ENCODE measurements at places on chromosomes 12 and 14.

GRCh38 chr14:89373185-89373584 is 43.8 kb downstream of the FOXN3 start:
- no peak for DNase-seq

DNA sequence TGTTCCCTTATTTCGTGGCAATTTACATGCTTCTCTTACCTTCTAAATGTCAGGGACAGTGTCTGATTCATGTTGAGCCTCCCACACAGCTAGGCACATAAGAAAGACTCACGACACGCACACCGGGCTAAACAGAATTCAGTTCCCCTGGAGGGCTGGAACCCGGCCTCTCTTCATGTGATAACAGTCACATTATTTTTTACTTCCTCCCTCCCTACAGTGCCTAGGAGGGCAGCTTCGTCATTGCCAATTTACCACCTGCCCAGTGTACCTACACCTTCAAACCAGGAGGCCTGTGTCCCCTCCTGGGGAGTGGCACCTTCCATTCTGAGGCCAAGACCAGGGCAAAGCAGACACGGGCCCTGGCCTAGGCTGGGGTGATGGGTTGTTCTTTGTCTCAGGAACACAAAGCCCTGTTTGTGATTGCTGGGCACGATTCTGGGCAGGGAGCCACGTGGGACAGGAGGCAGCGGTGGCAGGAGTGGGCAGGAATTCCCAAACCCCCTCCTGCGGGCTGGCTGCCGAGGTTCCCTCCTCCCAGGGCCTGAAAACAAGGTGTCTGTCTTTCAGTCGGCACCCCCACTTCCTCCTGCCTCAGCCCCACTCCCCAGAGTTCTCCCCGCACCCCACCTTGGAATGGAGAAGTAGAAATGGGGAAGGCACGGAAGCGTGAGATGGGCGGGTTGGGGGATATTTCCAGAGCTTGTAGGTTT is 6.8 kb upstream of the RASAL1 start:
- DNase-seq, result no peak

GRCh38 chr12:91947459-91947858 is 198.2 kb downstream of the BTG1 start:
- no peak for DNase-seq

- no peak for DNase-seq
Observed at GRCh38 chr12:100414739-100415138, 57.9 kb downstream of the SLC17A8 start.

- no peak for DNase-seq
Observed at GRCh38 chr14:60184905-60185555, 19.8 kb upstream of the DHRS7 start.

GRCh38 chr12:106919910-106920544 is 35.7 kb upstream of the TMEM263 start:
- no peak for DNase-seq

GRCh38 chr14:31941487-31941886 is 135.6 kb upstream of the ARHGAP5 start:
- no peak for DNase-seq

- DNase-seq, result no peak
Observed at GRCh38 chr12:5973461-5974115, 28.5 kb upstream of the ANO2 start.

DNA sequence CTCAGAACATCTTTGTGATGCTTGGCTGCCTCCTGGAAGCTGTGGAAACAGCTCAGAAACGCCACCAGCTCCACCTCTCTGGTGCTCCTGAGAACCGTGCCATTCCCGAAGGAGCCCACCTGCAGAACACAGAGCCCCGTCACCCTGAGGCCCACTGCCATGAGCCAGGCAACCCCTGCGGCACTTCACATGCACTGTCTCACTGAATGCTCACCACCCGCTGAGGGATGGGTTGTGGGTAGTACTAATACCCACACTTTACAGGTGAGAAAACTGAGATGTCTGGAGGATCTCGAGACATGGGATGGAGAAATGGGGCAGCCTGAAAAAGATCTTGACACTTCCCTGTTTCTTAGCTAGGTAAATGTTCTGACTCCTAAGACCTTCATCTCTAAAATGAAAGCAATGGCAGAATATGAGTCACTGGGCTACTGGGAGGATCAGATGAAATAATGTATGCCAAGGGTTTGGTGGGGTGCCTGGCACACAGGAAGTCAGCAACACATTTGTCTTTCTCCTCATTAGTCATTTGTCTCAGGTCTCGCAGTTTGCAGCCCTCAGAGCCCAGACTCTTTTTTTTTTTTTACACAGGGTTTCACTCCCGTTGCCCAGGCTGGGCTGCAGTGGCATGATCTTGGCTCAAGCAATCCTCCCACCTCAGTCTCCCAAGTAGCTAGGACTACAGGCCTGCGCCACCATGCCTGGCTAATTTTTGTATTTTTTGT is 5.3 kb downstream of the OASL start:
- DNase-seq, result peak; percentile 34

DNA sequence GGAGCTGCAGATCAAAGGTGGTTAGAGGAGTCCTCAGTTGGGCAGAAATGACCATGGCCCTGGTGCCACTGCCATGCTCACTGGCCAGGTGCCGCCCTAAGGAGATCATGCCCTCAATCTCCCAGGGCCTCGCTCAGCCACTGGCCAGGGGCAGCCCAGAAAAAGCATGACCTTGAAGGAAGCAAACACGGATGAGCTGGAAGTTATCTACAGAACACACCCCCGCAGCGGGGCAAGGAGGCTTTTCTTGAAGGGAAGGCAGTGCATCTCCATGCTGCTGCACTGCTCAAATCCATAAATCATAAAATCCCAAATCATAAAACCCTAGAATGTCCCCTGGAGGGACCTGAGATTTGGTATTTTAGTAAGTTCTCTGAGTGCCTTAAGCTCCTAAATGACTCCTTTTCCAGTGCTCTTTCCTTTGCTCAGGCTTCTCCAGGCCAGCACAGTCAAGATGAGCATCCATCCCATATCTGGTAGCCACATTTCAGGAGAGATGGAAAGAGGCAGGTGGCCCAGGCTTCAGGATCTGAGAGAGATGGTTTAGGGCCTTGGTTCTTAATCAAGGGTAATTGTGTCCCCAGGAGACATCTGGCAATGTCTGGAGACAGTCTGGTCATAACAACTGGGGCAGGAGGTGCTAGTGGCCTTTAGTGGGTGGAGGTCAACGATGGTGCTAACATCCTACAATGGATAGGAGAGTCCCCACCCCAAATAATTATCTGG is 217.3 kb downstream of the RBM19 start:
- no peak for DNase-seq

DNA sequence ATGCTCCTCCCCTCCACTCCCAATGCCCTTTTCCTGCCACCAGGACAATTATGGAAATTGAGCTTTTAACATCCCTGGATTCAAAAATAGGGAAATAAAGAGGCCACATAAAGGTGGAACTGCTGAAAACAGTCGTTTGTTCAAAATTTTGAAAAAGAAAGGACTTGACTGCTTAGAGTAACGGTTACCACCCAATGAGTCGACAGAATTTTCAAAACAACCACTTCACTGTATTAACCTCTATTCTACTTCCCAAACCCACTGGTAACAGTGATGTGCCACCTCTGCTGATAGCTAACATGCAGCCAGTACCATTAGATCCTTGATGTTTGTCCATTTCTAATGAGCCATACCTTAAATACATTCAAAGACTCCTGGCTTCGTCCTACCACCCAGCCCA is 4.9 kb downstream of the ST8SIA1 start:
- DNase-seq, result no peak

- DNase-seq, result no peak
Observed at GRCh38 chr12:29066011-29066588, 83.0 kb upstream of the FAR2 start.

GRCh38 chr14:89041257-89041582 is 216.8 kb downstream of the TTC8 start:
- DNase-seq, result no peak

GRCh38 chr12:105459760-105460330 is 129.4 kb downstream of the C12orf75 start:
- DNase-seq, result no peak

DNA sequence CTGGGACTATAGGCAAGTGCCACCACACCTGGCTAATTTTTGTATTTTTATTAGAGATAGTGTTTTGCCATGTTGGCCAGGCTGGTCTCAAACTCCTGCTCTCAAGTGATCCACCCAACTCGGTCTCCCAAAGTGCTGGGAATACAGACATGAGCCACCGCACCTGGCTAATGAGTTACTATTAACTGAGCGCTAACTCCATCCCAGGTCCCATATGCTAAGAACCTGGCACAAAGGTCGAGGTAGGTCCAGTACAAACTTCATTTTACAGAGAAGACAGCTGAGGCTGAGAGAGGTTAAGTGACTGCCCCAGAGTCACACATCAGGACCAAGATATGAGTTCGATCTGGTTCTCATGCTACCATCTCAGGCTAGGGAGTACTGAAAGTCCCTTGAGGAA is 4.5 kb upstream of the PLA2G1B start:
- DNase-seq, result no peak

- DNase-seq, result no peak
Observed at GRCh38 chr14:61111209-61111665, 130.2 kb downstream of the SLC38A6 start.

- DNase-seq, result no peak
Observed at GRCh38 chr14:100100032-100100703, 34.9 kb downstream of the EVL start.

DNA sequence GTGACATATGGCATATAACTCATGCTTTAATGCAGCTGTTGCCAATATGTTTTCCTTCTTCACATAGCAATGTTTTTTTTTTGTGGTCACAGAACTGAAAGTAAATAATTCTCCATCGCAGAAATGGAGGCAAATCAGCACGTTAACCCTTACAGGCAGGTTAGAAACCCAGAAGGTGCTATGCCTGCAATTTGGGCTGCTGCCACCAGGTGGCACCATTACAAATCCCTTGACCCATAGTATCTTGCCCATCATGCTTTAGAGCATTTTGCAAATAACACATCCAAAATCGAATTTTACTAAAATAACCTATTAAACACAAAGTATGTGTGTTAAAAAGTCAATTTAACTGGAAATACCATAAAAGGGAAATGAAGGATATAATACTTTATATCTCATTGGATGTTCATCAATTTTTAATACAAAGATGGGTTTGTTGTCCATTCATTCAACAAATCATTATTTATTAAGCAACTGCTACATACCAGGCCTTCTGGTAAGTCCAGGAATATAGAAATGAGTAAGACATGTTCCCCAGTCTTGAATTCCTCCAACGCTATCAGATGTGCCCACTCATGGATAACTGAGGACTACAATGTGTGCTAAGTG is 340.1 kb downstream of the GLT1D1 start:
- no peak for DNase-seq

GRCh38 chr12:124754491-124754890 is 109.2 kb downstream of the SCARB1 start:
- DNase-seq, result no peak

GRCh38 chr12:94649349-94650142 is 811 bp downstream of the TMCC3 start:
- peak; percentile 29 for DNase-seq

GRCh38 chr14:100105357-100106169 is 40.3 kb downstream of the EVL start:
- DNase-seq, result peak; percentile 23

- DNase-seq, result no peak
Observed at GRCh38 chr14:77369285-77369684, 7.6 kb downstream of the TMED8 start.

DNA sequence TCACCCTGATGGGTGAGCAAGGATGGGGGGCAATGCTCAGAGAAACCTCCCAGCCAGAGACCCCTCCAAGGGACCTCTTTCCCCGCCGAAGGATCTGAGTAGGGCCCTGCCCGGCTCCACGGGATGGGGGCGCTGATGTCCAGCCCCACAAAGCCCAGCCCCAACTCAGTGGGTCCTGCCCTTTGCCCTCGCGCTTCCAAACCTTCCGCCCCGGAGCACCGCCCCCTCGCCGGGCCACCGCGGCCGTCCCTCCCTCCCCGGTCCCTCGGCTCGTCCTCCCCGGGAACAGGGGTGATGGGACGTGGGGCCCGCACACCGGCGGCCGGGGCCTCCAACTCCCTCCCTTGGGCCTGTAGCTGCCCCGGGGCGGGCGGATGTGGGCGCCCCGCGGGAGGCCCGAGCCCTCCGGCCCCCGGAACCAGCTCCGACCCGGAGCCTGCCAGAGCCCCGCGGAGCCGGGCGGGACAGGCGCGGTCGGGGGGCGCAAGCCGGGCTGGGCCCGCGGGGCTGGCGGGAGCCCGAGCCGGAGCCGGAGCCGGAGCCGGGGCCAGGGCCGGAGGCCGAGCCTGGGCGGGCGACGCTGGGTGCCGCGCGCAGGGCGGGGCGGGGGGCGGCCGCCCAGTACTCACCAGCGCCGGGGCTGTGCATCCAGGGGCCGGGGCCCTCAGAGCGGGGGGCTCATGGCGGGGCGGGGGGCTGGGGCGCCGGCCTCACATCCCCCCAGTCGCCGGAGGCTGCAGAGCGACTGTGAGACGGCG is 386 bp downstream of the HDAC7 start:
- DNase-seq, result peak; percentile 32

- DNase-seq, result peak; percentile 65
Observed at GRCh38 chr12:9331218-9331626, 123.0 kb upstream of the PZP start.

- no peak for DNase-seq
Observed at GRCh38 chr14:86501611-86502010, 971.7 kb downstream of the FLRT2 start.

DNA sequence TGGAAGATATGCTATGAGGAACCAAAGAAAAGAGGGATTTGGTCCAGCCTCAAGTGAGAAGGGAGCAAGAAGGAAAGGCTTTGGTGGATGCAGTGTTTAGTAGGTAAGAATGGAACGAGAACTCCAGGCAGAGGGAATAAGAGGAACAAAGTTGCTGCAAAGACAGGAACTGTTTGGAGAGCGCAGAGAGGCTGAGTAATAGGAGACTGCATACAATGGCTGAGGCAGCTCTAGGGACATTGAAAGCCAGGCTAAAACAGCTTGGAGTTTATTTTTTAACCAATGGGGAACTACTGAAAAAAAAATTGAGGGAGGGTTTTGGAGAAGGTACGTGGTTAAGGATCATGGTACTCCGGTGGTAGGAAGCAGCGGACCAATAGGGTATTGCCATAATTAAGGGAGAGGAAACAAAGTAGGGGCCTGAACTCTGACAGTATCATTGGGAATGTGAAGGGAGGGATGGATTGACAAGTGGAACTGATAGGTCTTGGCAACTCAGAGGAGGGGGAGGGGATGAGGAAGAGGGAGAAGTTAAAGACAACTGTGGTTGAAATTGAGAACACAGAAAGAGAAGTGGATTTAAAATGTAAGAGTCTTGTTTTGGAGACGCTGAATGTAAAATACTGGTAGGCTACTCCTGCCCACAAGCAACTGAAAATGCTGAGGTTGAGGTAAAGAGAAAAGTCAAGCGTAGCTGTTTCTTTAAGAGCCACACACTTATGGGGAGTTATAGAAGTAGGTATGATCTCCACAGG is 4.8 kb downstream of the ASCL4 start:
- DNase-seq, result no peak

DNA sequence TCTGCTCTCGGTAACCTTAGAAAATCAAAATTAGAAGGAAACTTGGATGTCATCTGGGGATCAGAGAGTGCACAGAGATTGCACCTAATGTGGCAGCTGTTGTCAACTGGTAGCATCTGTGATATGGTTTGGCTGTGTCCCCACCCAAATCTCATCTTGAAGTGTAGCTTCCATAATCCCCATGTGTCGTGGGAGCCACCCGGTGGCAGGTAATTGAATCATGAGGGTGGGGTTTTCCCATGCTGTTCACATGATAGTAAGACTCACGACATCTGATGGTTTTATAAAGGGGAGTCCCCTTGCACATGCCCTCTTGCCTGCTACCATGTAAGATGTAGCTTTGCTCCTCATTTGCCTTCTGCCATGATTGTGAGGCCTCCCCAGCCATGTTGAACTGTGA is 127.7 kb upstream of the SRRM4 start:
- no peak for DNase-seq

GRCh38 chr14:61430066-61430757 is 108.8 kb downstream of the PRKCH start:
- no peak for DNase-seq

Measured in activated CD4-positive, alpha-beta T cell treated with anti-CD3 and anti-CD28 coated beads, Interleukin-2, amount 50 U/mL, for 1 hour (primary cell).